ENCODE measurements at places on chromosomes 7 and 10.

DNA sequence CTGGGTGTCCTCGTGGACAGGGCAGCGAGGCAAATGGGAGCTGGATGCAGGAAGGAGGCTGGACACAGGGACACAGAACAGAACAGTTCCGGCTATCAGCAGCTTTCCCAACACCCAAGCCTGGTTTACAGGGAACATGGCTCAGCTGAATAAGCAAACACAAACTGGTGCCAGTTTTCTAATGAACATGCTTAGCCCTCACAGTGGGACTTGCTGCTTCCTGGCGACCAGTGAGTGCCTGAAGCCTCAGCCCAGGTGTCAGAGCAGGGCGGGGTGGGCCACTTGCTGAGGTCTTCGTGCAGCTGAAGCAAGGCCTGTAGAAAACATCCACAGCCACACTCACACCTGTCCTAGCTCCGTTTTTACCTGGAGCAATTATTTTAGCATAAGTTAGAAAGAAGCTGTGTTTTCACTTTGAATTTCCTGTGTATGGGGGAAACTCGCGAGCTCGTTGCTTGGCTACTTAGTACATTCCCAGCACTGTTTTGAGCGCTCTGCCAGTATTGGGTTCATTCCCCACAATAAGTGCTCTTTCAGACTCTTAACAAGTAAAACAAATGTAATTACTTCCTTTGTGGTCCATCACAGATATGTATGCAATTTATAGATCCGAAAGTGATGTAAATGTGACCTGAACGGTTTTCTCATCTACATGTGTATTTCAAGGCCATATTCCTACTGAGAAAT is 261.2 kb upstream of the SHH start:
- DNase-seq, result no peak

DNA sequence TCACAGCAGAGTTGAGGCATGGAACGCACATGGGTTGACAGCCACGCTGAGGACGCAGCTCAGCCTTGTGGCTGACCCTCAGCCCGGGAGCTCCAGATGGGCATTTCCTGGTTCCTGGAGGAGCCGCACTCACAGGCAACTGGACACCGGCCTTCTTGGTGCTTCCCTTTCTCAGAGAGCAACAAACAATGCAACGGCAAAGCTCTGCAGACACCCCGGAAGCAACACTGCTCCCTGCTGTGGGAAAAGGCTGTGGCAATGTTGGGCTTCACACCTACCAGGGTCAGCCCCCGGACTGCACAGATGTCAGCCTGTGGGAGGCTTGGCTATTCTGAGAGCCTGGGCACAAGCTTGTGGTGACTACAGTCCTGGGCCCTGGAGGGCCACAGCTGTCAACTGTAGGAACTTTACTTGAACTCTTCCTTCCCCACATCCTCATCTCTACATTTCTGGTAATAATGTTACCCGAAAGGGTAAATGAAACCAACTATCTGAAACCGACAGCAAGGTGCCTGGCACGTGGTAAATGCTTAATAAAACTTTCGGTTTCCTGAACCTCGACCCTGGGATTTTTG is 597.5 kb upstream of the MKI67 start:
- DNase-seq, result no peak

GRCh38 chr10:102554531-102554930 is 50.8 kb downstream of the SUFU start:
- no peak for DNase-seq

- DNase-seq, result no peak
These were observed 91.3 kb upstream of the ANK3 start for GRCh38 chr10:60480865-60481563.

DNA sequence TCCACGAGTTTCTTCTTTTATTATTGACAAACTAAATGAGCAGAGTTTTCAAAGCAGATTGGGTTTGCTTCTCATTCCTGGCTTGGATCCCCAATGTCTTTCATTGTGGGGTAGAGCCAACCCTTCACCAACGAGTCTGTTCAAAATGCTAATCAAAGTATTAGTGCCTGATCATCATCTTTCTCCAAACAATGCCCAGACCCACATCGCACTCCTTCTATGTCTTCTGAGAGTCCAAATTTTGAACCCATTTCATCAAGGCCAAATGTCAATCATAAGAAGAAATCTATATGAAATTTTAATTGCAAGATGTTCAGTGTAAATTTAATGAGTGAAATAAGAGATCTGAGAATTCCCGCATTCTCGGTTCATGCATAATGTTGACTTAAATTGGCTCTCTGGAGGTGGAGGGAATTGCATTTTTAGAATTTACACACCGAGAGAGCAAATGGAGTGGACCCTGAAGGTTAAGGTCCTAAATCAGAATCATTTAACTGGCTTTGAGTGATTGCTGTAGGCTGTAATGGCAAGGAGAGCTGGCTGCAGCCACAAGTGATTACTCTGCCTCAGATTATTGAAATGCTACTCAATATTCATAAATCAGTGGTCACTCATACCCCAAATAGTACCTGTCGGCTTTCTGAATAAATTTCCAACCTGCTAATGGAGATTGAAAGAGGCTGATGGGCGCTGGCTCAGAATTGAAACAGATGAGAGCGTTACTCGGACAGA is 602.9 kb downstream of the TYW1 start:
- no peak for DNase-seq

DNA sequence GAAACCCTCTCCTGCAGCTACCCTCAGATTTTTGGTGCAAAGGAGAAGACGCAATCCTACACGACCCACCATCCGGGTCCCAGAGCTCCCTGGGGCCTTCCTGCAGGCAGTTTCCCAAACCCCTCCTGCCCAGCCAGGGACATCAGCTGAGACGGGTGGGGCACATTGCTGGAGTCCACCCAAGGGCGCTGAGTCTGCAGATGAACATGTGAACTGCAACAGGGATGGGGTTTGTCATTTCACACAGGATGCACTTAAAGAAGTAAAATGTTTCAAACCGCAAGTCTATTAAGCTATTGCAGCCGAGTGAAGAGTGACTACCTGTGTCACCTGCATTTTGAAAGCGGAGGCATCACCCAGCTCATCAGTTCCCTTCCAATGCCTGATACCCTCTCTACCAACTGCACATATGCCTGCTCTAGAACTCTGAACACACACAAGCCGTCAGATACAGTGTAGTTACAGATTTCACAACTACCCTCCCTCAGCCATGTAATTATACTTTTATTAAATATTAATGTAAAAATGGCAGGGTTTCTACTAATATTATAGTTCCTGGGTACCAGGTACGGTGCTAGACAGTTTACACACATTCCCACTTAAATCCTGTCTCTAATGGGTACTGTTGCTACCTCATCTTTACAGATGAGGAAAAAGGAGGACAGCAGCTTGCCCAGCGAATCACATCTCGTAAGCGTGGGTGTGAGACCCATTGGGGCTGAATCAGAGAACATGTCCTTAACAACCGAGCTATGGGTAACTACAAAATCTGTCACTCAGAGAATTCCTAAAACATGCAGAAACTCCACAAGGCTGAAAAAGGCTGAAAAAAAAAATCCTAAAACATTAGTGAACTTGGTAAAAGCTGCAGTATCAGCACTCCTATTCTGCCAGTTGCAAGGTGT is 71.2 kb downstream of the GRB10 start:
- DNase-seq, result no peak

DNA sequence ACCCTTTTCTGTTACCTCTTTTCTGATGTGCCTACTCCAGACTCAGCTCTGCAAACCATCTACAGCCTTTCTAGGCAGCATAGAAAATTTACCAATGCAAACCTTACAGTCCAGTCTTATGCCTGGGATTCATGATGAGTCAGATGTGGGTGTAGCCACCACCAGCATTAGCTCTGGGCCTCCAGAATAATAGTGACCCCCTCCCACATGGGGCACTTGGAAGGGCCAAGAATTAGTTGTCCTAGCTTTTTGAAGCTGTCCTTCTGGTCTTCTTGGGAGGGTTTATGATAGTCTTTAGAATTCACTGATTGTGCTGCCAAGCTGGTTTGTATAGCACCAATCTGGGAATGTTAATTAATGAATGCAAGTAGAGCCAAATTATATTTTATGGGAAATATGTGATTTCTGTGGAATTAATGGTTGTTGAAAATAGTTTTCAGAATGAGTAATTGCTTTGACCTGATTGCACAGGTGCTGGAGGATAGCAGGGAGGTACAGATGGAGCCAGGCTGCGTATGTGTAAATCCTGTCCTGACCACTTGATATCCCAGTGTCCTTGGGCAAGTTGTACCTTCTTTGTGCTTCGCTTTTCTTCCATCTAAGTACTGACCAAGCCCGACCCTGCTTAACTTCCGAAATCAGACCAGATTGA is 94.8 kb downstream of the CPED1 start:
- no peak for DNase-seq

DNA sequence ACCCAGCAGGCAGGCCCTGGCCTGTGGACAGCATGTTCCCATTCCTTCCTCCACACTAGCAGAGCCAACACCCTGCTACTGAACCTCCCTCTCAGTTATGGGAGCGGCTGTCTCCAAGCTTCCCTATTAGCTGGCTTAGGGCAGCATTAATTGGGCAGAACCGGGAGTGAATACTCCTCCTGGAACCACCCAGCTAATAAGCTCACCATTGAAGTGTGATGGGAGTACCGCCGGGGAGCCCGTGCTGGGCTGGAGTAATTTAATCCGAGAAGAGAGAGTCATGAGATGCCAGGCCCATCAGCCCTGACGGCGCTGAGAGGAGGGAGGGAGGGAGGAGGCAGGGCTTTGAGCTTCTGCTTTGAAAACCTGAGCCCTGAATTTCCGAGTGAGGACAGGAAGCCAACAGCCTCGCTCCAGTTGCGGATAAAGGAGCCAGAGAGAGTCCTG is 31.8 kb upstream of the ELFN1 start:
- DNase-seq, result no peak

DNA sequence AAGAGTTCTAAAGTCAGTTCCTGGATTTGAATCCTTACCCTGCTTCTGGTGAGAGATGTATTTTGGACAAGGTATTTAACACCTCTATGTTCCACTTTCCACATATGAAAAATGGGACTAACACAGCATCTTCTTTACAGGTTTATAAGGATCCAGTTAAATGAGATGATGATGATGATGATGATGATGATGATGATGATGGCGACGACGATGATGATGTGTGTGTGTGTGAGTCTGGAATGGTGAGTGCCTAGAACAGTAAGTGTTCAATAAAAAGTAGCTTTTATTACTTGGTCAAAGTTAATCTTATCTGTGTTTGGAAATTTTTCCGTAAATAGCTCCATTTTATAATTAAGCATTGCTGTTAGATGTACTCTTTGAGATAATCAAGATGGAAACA is 248.3 kb upstream of the SLC26A5 start:
- no peak for DNase-seq

Data from stimulated activated CD4-positive, alpha-beta T cell treated with anti-CD3 and anti-CD28 coated beads, Interleukin-4, amount 100 ng/mL, for 48 hours (primary cell).